NCI-H1105 (cell line): ENCODE measurements at places on chromosomes 12 and 14.
A peak's percentile ranks its signal among the peaks of the same experiment; 100 is the strongest.

GRCh38 chr14:103923863-103924262, 4.4 kb upstream of the TDRD9 start:
- no peak for DNase-seq

GRCh38 chr14:59768855-59769375, 101.7 kb downstream of the RTN1 start:
- DNase-seq = no peak

GRCh38 chr12:79067977-79068376, 203.4 kb downstream of the SYT1 start:
- DNase-seq = no peak

DNA sequence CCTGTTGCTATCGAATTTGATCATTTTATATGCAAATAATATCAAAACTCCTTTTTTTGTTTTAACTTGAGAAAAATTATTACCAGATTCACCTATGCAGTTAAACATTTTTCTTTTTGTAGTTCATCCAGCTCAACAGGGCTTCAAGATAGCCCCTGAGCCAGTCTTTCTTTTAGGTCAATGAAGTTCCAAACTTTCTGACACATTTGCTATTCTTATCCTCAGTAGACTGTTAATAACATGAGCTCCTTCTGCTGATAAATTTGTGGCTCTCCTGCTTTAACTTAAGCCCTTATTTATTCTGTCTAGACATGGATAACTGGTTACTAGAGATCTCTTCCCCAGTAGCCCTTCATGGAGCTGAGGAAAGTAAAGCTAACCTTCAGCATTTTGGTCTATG, 33.2 kb upstream of the SSPN start:
- no peak for DNase-seq

- no peak for DNase-seq
These were observed 261.6 kb upstream of the NOVA1 start for GRCh38 chr14:26859483-26859882.

GRCh38 chr12:33357181-33357580, 82.4 kb downstream of the SYT10 start:
- no peak for DNase-seq

DNA sequence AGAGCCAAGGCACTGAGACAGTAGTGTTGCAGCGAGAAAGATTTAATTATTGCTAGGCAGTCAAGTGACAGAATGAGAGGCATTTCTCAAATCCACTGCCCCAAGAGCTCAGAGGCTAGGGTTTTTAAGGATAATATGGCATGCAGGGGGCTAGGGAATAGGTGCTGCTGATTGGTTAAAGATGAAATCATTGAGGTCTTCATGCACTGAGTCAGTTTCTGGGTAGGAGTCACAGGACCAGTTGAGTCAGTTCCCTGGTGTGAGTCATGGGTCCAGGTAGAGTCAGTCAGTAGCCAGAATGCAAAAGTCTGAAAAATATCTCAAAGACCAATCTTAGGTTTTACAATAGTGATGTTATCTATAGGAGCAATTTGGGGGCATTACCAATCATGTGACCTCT, 323.8 kb downstream of the RGS6 start:
- DNase-seq = no peak

GRCh38 chr12:110548678-110549077, 34.4 kb downstream of the PPTC7 start:
- no peak for DNase-seq

DNA sequence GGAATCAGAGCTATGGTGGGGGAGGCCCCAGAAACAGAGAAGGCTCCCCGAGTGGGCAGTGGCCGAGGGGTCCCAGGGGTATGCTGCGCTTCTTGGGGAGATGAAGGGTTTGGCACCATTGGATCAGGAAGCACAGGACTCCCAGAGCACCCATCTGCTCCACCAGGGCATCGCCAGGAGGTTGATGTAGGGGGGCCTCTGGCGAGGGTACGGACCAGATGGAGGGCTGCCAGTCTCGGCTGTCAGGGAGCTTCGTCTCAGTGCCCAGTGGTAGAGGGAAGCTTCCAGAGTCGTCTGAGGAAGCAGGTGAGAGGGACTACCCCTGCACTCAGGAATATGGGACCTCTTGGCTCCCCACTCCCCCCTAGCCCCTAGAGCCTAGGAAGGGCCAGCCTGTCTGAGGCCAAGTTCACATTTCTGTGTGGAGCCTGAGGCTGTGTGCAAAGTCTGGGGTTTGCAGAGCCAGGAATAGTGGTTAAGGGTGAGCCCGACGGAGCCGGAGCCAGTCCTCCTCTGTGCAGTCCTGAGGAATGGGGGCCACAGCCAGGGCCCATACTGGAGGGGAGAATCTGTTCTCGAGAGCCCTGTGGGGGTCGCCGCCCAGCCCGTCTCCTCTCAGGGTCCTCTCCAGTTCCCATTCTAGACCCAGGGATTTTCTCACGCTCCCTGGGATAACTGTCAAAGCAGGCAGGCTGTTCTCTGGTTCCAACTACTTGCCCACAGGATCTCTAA, 10.2 kb downstream of the SLC48A1 start:
- no peak for DNase-seq

GRCh38 chr12:2960996-2961616, 1.9 kb downstream of the TEAD4 start:
- no peak for DNase-seq

- DNase-seq = no peak
These were observed 38.1 kb downstream of the CCDC88C start for GRCh38 chr14:91379579-91379932.

DNA sequence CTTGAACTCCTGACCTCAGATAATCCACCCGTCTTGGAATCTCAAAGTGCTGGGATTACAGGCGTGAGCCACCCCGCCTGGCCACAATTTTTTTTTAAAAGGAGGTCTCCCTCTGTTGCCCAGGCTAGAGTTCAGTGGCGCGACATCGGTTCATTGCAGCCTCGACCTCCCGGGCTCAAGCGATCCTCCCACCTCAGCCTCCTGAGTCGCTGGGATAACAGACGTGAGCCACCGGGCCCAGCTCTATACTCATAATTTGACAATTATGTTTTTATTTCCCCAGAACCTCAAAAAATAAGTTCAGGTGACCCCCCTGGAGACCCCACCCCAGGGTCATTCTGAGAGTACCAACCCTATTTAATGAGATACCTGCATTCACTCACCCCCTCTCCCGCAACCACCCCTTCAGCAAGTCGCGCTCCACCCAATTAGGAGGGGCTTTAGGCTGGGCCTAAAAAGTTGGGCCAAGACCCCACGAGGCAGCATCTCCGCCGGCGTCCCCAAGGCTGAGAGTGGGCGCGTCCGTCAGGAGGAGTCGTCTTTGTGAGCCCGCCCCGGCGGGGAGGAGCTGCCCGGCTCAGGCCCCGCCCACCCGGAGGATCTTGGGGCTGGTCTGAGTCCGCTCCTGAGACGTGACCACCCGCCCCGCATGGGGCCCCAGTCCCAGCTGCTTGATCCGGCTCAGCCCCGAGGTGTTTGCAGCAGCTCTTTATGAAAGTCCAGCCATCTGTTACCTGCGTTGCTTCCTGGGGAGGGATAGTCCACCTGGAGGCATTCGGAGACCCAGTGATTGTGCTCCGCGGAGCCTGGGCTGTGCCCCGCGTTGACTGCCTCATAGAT, at the start of gene ANKRD33:
Gene ANKRD33, plus strand, starts transcription at position 628 of the 840 bp plus-strand sequence. Its CDS starts 84 bp downstream, at position 712.
- no peak for DNase-seq

DNA sequence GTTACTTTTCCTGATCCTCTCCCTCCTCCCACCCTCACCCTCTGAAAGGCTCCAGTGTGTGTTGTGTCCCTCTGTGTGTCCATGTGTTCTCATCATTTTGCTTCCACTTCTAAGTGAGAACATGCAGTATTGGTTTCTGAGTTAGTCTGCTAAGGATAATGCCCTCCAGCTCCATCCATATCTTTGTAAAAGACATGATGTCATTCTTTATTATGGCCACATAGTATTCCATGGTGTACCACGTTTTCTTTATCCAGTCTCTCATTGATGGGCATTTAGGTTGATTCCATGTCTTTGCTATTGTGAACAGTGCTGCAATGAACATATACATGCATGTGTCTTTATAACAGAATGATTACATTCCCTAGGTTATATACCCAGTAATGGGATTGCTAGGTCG, 51.9 kb upstream of the BBS10 start:
- no peak for DNase-seq

GRCh38 chr12:113831476-113831875, 134.6 kb downstream of the RBM19 start:
- DNase-seq = no peak

DNA sequence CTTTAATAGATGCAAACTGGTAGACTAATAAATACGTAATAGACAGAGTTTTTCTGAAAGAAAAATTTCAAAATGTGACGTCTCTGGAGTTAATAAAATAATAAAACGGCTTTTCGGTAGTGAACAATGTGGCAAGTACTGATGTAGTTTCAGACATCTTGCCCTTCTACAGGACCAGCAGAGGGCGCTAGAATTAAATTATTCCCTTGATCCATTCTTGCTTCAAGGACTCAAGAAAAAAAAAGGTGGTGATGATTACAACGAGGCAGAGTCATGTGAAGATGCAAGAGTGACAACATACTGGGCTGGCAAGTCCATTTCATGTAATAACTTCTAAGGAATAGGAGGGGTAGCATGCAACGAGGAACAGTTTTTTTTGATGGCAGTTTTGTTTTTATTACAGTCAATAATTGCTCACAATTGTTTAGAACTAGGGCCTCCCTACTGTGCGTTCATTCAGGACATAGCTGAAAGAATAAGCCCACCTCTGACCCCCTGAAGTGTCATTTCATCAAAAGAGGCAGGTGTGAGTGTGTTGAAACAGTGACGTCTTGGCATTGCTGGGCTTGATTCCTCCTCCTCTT, 101.0 kb upstream of the GZMB start:
- peak; percentile 71 for DNase-seq

- DNase-seq = no peak
These were observed 1.4 kb downstream of the PPM1A start for GRCh38 chr14:60250257-60251035.

DNA sequence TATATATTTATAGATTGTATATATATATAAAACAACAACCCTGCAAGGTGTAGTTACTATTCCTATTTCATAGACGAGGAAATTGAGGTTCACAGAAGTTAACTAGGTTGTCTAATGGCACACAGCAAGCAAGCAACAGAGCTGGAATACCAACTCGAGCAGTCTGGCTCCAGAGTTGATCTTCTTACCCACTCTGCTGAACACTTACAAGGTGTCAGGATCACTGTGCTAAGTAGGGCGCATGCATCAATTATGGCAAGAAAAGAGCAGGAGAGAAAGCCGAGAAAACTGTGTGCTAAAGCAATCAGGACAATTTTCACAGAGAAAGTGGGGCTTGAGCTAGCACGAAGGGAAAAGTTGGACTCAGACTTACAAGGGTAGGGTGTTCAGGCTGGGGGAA, 15.9 kb upstream of the ARMH4 start:
- no peak for DNase-seq

GRCh38 chr14:83101846-83102245, 1568.2 kb upstream of the SEL1L start:
- DNase-seq = no peak

- no peak for DNase-seq
These were observed 123.4 kb downstream of the CMAS start for GRCh38 chr12:22169376-22169775.

DNA sequence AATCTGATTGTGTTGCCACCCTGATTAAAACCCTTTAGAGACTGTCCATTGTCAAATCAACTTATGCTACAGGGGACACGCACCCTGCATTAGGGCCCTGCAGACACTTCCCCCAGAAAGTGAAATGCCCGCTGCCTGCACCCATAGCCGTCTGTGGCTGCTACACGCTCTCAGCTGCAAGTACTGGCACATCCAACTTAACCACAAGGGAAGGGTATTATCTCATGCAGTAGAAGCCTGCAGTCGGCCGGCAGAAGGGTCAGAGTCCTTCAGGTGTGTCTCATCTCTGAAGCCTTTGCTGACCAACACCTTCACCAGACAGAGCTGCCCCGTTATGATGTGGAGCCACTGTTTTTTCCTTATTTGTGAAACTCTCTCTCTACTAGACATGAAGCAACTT, 20.8 kb downstream of the CFAP251 start:
- DNase-seq = no peak

- DNase-seq = no peak
These were observed 23.3 kb downstream of the NINJ2 start for GRCh38 chr12:639988-640387.

- DNase-seq = no peak
These were observed 495.4 kb upstream of the TMEM132C start for GRCh38 chr12:127771546-127771945.

GRCh38 chr12:30533558-30534265, 162.0 kb downstream of the IPO8 start:
- DNase-seq = no peak

DNA sequence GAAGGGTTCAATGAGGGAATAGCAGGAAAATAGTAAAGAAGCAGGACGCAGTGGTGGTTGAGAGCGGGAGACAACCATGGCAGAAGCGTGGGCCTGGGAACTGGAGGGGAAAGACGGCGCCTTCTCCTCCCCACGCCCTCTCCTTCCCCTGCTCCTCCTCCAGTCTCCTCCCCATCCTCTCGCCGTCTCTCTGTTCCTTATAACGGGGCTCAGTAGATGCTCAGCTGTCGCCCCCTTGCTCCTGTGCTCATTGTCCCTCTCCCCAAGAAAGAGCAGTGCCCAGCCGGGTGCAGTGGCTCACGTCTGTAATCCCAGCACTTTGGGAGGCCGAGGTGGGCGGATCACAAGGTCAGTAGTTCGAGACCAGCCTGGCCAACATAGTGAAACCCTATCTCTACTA, 142.0 kb downstream of the BCL11B start:
- DNase-seq = no peak

DNA sequence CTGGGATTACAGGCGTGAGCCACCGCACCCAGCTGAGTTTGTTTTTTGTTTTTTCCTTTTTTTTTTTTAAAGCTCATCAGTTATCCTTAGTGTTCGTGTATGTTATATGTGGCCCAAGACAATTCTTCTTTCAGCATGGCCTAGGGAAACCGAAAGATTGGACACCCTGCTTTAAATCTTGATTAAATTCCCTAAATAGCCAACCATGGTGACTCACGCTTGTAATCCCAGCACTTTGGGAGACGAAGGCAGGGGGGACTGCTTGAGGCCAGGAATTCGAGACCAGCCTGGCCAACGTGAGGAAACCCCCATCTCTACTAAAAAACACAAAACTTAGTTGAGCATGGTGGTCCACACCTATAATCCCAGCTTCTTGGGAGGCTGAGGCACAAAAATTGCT, 131.1 kb downstream of the MED13L start:
- DNase-seq = no peak

DNA sequence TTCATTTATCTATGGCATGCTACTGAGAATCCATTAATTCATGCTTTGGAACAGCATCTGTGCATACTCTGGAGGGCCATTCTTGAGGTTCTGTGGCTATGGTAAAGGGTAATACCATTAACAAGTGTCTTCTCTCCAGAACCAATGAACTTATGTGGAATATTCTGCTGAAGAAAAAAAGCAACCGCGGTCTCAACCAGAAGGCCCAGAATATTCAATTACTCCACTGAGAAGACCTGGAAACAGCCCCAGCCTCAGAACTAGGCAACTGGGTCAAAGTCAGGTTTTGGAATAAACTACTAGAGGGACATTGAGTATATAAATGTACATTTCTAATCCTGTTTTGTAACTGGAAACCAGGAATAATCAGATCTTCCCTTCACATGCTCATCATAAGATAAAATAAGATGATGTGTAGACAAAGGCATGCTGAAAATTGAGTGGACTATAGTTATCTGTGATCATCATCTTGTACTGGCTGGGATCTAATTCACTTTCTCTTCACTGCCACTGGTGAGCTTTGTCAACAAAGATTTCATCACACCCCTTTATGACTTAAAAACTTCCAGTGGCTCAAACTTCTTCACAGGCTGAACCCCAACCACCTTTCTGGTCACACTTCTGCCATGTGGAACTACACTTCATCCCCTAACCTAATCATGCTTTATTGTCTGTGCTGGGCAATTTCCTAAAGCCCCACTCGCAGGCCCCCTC, 6.0 kb downstream of the SPTB start:
- no peak for DNase-seq

GRCh38 chr12:48601013-48601756, 31.3 kb upstream of the LALBA start:
- no peak for DNase-seq
